Fibroblast of skin of left quadriceps (primary cell): ENCODE measurements at places on chromosomes 2 and 18.

DNA sequence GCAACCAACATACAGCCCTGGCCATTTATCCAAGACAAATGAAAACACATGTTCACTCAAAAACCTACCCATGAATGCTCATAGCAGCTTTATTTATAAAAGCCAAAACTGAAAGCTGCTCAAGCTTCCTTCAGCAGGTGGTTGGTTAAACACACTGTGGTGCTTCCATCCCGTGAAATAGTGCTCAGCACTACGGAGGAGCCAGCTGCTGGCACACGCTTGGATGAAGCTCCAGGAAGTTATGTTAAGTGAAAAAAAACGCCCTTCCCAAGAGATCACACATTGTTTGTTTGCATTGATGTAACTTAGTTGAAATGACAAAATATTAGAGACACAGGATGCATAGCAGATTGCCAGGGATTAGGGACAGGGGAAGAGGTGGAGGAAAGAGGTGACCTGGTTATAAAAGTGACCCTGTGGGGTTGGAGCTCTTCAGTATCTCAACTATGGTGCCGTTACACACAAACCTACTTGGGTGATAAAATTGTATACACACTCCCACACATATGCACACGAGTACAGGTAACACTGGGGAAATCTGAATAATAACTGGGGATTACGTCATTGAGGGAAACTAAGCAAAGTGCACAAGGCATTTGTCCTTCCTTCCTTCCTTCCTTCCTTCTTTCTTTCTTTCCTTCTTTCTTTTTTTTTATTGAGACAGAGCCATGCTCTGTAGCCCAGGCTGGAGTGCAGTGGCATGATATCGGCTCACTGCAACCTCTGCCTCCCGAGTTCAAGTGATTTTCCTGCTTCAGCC is 6.2 kb upstream of the ALPG start:
- no peak for DNase-seq

DNA sequence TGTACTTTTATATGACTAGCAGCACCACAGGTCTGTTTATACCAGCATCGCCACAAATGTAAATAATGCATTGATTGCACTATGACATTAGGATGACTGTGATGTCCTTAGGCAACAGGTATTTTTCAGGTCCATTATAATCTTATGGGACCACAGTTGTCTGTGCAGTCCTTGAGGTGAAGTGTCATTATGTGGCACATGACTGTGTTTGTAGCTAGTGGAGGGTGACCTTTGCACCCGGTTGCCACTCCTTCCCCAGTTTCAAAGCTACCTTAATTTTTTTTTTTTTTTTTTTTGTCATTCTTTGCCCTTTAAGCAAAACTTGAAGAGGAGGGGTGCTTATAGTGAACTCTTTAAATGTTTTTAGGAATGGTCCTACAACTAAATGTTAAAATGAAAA is 386.4 kb downstream of the THSD7B start:
- DNase-seq: no peak

- DNase-seq: peak; percentile 37
Observed at GRCh38 chr18:11078491-11078890, 70.9 kb downstream of the PIEZO2 start.

GRCh38 chr2:9596621-9597311 is 34.0 kb downstream of the YWHAQ start:
- no peak for DNase-seq

GRCh38 chr2:44543773-44544725 is 182.3 kb downstream of the CAMKMT start:
- no peak for DNase-seq

DNA sequence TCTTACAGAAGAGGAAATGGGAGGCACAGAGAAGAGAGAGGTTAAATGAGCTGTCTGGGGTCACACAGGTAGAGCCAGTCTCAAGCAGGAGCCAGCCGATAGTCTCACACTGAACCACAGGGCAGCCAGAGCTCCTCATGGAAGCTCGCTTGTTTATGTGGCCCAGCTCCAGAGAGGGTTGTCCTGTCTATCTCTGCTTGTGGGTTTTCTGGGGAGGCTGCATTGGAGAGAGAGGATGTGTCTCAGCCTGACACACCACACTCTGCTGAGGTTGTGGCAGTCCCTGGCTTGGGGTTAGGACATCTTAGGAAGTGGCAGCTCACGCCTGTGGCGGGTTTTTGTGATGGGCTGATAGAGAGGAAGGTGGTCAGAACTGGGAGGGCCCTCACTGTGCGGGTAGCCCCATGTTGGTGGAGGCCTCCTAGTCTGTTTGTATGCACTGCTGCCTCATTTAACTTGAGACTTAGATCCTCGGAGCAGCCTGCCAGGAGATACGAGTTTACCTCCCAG is 52.3 kb downstream of the TCF7L1 start:
- DNase-seq: no peak

GRCh38 chr2:241729868-241730267 is 4.6 kb upstream of the D2HGDH start:
- no peak for DNase-seq

DNA sequence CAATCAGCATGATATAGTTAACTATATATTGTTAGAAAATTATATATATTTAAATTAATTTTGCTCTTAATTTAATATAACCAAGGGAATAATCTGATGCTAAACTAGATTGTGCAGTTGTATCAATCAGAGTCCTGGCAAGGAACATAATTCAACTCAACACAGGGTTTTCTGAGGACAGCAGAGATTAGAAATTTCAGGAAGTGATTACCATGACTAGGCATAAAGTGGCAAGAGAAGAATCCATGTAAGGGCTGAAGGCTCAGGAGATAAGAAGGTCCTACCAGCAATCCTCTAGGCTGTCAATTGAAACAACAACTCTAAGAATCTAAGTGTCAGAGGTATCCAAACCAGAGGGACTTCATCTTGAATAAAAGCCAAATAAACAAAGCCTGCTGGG is 807.8 kb downstream of the DSC3 start:
- DNase-seq: no peak

DNA sequence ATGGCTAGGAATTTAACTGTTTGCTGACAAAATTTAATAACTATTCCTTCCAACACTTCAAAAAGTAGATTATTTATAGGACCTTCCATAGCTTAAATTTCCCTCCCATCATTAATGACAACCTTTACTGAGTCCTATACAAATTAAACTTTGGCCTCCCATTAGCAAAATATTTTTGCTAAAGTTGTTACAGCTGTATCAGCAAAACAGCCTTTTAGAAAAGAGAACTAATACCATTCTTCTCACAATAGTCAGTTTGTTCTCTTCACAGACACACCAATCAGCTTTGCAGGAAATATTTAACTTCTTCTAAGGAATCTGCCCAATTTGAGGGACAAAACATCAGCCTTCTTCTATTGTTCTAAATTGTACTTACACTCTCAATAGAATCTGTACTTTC is 12.0 kb upstream of the GCFC2 start:
- DNase-seq: no peak

- no peak for DNase-seq
Observed at GRCh38 chr2:109260886-109261700, 132.1 kb downstream of the SH3RF3 start.

GRCh38 chr18:58045242-58046092 is 1.4 kb downstream of the NEDD4L start:
- no peak for DNase-seq

DNA sequence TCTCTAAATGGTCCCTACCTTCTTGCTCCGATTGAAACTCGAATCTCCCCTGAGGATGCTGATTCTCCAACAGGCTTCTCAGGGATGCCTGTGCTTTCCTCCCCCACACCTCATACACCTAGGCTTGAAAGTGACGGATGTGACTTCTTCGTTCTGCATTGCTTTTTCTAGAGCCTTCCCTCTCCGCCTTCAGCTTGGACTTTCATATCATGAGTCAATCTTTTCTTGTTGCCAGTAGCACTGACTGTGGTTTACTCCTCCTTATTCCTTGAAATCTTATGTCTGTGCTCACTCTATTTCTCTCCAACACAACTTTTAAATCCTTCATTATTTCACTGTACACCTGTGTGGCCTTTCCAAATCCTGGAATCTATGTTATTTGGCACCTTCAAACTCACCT is 451.4 kb downstream of the TMX3 start:
- no peak for DNase-seq

DNA sequence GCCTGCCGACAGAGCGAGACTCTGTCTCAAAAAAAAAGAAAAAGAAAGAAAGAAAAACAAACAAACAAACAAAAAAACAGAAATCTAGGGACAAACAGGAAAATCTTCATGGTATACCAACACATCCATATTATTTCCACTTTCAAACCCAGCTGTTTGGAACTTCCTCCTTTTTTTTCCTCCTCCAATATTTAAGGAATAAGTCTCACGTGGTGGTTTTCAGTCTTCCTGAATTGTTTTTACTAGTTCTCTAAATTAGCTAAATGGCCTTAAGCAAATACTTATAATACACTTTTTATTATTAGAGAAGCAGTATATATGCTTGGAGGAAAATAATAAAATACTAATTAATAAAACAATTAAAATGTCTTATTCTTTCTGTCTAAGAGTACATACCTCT is 48.7 kb upstream of the GLS start:
- DNase-seq: no peak

DNA sequence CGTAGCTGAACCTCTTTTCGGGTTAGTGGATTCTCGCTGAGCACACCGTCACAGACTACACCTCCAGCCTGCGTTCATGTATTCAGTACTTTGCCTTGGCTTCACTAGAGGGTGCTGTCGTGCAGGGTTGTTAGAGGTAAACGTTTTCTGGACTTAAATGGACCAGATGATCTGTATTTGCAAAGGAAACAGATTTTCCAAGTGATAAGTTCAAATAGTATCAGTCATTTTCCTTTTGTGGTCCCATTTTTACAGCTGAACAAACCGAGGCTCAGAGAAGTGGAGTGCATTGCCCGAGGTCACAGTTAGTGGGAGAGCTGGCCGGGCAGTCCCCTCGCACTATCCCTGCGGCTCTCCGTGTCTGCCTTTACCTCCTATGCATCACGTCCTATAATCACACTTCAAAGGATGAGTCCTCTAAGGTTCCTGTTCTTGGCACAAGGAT is 125.9 kb downstream of the MAP4K4 start:
- peak; percentile 49 for DNase-seq

DNA sequence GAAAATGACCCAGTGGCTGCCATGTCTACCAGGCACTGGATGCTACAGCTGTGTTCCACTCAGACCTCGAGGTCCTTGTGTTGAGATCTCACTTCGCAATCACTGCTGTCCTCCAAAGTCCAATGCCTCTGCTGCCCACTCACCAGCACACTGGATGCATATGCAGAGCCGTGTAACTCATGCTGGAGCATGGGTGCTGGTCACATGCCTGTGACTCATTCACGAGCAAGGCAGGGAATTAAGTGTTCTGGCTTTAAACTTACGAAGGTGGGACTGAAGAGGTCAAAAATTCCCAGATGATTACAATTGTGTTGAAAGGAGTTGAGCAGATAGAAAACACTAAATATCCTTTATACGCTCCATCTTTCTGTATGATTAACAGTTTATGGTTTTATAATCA is 417.5 kb downstream of the NUP35 start:
- no peak for DNase-seq

- peak; percentile 57 for DNase-seq
Observed at GRCh38 chr2:152336854-152337510, 2.0 kb downstream of the FMNL2 start.

DNA sequence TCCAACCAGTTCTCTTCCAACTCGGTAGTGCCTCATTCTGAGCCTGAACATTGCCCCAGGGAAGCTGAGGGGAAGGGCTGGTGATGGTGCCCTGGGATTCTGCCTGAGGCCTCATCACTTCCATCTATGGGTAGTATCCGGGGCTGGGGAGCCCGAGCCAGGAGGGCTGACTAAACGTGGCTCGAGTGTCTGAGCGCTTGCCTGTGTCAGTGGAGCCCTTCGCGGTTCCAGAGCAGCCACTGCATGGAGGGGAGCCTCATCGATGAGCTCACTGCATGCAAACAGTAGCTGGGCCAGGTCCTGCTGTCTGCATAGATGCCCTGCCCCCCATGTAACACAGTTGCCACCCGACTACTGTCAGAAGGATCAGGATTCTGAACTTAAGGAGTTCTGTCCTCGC is 129.3 kb downstream of the GLI2 start:
- no peak for DNase-seq

DNA sequence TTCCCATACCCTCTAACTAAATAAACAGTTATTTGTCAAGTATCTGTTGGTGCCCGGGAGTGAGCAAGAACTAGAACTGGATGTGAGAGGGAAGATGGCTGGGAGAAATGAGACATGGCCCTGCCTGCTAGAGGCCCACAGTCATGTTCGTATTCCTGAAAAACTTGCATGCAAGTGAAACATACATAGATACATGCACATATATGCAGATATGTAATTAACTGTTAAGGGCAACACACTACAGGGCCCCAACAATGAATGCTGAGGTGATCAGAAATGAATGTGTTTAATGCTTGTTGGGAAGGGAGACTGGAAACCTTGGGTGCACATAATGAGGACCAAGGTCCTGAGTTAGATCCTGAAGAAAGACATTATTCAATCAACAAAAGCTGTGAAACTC is 49.8 kb downstream of the ADD2 start:
- no peak for DNase-seq
